ENCODE measurements at places on chromosomes 1 and 21.

DNA sequence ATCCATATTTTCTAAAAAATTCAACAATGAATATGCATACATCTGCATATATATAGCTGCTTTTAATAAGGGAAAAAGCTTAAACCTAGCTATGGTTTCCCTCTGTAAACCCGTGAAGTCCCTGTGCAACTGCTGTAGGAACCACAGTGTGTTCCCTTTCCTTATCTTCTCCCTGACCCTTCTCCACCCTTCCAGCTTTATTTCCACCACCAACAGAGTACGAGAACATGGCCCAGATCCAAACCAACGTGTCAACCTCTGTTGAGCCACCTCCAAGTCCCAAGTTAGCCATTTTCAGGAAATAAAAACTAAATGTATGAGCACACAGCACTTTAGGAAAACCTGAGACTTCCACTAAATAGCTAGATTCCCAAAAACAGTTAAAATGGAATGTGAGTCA is 20.3 kb downstream of the SUSD4 start:
- DNase-seq = no peak

- no peak for DNase-seq
These were observed 16.4 kb upstream of the SLC44A3 start for GRCh38 chr1:94803517-94804441.

GRCh38 chr1:225824533-225824941 is 14.6 kb downstream of the EPHX1 start:
- no peak for DNase-seq

- peak; percentile 95 for DNase-seq
These were observed 131.6 kb upstream of the SAMSN1 start for GRCh38 chr21:14677639-14678179.

- DNase-seq = no peak
These were observed 154.8 kb downstream of the BACH1 start for GRCh38 chr21:29453511-29453910.

- DNase-seq = no peak
These were observed 16.5 kb downstream of the TLCD4 start for GRCh38 chr1:95133687-95134086.

- DNase-seq = peak; percentile 42
These were observed 4.8 kb downstream of the OVGP1 start for GRCh38 chr1:111422546-111423391.

DNA sequence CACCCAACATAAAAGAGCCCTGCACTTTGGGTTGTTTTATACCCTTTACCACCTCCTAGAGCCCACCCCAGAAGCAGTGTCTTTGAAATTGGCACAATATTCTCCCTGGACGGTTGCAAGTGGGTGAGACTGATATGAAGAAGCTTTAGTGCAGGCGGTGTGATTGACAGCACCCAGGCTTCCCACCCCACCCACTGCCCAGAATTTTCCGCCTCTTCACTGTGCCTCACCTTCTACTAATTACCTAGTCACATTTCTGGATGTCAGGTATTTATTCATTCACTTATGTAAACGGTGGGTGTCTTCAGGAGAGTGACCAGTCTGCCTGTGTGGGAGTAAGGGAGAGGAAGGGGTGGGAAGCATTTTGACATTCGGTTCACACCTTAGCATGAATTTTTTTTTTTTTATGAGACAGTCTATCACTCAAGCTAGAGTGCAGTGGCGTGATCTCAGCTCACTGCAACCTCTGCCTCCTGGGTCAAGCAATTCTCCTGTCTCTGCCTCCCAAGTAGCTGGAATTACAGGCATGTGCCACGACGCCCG is 1.7 kb upstream of the FAM89A start:
- no peak for DNase-seq

DNA sequence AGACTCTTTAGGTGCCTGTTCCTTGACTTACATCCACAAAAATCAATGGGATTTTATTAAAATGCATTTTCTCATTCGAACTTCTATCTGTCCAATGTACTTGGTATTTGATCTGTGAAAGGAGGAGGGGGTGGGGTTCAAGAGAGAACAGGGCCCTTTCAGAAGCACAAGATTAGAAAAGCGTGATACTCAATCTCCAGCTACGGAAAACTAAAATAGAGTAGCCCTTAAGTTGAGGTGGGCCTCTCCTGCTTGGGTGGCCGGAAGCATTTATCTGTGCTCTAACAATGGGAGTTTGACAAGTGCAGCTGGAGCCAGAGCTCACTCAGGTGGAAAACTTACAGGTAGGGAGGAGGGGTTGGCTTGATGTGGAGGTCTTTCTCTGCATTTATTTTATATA is 462 bp upstream of the RXRG start:
- no peak for DNase-seq

GRCh38 chr1:162136760-162137159 is 67.3 kb downstream of the NOS1AP start:
- DNase-seq = no peak

DNA sequence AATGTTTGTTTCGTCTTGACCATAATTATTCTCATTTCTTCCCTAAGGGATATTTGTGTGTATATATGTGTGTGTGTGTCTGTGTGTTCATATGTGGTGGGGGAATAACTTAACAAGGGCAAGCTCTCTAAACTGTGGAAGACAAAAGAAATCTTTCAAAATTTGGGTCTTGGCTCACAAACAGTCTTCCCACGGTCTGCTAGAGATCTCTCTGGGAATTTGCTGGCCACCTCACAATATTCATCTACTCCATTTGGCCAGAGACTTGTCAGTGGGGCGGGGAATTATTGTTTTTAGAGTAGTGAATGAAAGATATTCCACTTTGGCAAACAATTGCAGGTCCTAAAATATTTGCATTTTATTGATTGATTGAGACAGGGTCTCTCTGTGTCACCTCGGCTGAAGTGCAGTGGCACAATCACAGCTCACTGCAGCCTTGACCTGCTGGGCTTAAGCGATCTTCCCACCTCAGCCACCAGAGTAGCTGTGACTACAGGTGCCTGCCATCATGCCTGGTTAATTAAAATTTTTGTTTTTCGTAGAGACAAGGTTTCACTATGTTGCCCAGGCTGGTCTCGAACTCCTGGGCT is 8.0 kb upstream of the EIF2B3 start:
- DNase-seq = no peak

DNA sequence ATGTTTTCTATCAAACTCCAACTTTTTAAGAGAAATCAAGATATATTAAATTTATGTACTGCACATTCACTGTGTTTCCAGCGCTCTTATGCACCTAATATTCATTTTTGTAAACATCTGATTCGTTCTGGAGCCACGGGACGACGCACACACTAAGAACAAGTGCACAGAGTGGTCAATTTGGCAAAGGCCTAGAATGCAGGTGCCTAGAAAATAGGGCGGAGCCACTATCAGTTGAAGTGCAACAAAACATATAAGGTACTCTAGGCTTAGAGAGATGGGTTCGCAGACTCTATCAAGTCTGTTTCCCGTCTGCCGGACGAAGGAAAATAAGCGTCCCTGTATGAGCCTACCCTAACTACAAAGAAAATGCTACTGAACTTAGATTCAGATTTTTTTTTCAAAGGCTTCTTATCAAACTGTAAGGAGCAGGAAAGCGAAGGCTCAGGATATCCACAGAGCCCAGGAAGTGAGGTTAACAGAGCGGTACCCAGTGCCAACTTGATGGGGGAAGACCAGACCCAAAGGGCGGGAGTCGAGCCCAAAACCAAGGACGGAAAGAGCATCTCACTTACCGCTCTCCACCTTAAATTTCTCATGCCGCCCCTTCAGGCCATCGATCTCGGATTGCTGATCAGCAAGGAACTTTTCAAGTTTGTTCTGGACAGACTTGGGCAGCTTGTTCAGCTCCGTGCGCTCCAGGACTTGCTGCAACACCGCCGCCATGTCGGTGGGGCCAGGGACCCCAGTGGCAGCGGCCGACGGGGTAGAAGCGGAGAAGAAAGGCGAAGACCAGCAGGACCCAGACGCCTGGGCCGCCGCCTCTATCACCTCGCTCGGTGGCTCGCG is 526 bp downstream of the TPR start:
- peak; percentile 78 for DNase-seq

- DNase-seq = peak; percentile 70
These were observed 23.2 kb downstream of the LYST start for GRCh38 chr1:235843461-235843961.

DNA sequence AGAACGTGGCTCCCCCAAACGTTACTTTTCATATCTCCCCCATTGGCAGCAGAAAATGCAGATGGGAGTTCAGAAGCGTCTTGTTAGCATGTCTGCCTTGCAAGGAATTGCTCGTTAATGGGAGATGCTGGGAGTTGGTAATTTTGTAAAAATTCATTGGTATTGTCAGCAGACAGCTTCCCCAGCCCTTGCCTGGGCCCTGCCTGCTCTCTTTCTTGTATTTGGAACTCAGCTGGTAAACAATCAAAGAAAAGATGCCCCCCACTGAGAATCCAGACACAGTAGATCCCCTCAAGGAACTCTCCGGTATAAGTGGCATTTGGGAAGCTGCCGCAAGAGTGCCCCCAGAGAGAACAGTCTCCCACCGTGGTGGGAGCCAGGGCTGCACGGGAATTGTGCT is 94.4 kb upstream of the IGSF21 start:
- DNase-seq = no peak

DNA sequence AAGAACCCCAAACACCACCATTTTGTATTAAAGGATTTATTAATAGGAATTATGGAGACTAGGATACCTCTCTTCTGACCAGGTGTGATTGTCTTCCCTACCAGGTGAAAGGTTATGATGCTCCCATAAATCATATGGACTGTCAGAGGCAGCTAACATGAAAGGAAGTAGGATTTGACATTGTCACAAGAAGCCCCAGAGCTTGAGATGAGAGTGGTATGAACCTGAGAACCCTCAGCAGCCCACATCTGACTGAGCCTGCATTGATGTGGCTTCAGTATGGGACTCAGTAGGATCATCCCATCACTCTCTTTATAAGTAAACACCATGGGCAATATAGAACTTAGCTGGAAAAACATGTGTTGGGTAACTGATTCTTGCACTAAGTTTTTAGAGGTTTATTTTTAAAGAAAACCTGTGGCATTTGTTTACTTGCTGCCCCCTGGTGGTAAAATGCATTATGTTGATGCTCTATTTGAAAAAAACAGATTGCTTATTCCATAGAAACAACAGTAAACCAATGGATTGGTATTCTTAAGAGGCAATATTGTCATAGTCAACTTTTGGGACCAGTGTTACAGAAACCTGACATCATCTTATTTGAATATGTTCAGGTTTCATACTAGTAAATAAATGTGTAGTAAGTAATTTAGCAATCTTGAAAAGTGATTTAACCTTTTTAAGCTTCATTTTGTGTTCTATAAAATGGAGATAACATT is 16.6 kb upstream of the CACYBP start:
- DNase-seq = peak; percentile 82

GRCh38 chr1:236394879-236395229 is 768 bp downstream of the EDARADD start:
- DNase-seq = peak; percentile 62

DNA sequence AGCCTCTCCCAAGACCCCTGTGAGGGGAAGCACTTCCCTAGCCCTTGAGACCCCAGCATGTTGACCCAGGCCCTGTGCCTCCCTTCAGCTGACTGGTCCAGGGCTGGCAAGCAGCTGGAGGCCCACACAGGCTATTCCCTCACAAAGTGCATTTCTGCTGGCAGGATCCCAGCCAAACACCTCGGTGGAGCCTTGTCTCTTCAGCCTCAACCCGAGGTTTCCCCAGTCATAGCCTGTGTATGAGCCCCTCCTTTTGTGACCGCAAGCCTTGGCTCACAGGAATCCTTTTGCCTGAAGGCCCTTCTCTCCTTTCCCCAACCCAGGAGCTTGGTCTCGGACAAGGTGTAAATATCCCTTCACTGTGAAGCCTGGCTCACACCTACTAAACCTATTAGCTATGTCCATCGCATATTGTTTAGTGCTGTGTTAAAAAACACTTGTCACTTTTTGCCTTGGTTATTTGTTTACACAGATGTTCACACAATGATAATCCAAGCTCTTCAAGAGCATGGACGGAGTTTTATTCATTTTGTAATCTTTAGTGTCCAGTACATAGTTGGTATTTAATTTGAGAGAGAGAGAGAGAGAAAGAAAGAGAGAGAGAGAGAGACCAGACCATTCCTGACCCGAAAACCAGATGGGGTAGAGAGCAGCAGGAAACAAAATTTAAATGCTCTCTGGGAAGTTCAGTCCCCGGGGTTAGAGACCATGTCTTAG is 8.5 kb upstream of the CD247 start:
- DNase-seq = no peak

GRCh38 chr1:29999595-29999994 is 723.8 kb downstream of the MATN1 start:
- DNase-seq = no peak
